ENCODE measurements at places on chromosomes 7 and 10. TPM values are rescaled to one million over a fixed set of nuclear protein-coding genes. Genes with fewer than 3 reads are reported as not detected.
A peak's percentile ranks its signal among the peaks of the same experiment; 100 is the strongest.

GRCh38 chr10:132036153-132036886, 29.4 kb upstream of the JAKMIP3 start:
- DNase-seq, result no peak

GRCh38 chr7:80040335-80040734, 94.3 kb upstream of the GNAI1 start:
- DNase-seq, result no peak

DNA sequence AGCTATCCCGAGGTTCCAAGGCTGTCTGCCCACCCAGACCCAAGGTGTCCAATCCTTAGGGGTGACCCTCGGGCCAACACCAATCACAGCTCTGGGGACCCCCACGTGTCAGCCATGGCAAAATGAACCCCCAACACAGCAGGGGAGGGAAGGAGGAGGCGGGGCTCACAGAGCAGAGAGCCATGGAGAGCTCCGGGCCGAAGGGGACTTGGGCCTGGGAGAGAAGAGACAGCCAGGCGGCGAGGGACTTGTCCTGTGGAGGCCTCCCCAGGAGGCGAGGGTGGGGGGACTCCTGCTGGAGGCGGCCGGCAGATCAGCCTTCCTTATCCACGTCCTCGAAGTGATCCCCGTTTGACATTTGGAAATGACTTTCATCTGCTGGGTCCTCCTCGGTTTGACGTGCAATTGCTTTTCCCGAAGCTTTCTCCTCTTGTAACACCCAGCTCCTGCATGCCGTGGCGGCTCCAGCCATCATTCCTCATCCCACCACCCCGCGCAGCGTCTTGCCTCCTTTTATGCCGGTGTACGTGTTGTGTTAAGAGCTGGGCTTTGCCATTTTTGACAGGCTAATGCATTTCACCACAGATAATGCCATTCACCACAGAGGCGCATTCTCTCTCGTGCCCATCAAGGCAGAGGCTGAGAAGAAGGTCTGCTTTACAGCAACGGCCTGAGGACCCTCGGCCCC, 337.4 kb downstream of the DNAJB6 start:
- DNase-seq, result no peak

DNA sequence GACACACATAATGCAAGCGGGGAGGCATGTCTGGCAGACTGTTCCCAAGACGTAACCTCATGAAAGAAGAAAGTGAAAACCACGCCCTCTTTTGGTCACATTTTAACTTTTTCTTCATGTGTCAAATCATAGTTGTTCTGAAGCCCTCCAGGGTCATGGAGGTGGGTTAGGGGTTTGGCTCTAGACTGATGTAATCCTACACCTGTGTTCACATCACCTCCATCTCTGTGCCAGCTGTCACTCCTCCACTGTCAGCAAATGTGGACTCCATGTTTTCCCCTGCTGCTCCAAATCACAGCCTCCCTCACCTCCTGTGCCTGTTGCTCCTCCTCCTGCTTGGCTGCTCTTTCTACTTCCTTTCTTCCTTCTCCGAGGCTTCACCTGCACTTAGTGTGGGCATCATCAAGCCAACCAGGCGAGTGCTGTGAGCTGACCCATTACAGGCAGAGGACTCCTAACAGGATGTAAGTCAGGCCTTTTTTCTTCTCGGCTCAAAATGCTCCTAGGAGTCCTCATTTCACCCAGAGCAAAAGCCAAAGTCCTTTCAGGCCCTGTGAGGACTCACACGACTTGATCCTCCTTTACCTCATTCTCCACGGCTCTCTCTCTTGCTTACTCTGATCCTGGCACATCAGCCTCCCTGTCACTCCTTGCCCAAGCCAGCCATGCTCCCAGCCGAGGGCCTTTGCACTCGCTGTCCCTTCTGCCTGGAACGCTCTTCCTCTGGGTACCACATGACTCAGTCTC, 66.4 kb upstream of the IFRD1 start:
- DNase-seq, result peak; percentile 22

DNA sequence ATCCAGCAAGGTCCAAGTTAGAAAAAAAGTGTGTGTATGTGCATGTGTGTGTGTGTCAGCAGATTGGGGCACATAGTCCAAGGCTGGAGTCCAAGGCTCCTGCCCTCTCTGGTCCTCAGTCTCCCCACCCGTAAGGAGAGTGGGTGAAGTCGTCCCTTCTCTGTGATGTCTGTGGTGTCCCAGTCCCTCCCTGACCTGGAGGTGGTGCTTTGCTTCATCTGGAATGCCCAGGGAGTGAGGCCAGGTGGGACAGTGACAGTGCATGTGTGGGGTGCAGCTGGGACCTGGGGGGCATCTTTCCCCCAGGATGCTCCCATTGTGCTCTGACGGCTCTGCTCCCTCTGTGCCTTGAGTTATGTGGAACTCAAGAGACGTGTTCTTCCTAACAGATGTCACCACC, 18.0 kb downstream of the AQP1 start:
- no peak for DNase-seq

DNA sequence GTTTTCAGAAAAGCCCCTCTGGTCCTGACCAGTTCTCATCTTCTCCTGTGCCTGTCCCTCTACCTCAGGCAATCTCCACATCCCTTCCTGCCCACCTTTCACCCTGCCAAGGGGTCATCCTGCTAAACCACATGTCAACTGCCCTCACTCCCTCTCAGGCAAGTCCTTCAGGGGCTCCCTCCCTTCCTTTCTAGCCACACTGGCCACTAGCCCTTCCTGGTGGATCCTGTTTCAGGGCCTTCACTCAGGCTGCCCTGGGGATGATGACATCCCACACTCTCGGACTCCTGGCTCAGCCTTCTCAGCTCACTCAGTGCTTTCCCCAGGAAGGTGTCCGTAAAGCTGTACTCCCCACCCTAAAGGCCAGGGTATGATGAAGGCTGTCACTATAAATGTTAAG, 13.4 kb downstream of the STEAP1B start:
- DNase-seq, result no peak

- DNase-seq, result no peak
Observed at GRCh38 chr7:53699215-53699837, 663.9 kb downstream of the POM121L12 start.

- DNase-seq, result peak; percentile 42
Observed at GRCh38 chr7:69739931-69740431, 141.7 kb downstream of the AUTS2 start.

GRCh38 chr7:93964262-93964661, 39.9 kb downstream of the BET1 start:
- no peak for DNase-seq

Gene ADCY1
- 0.72 TPM for total RNA-seq

Gene A1CF
- not detected for total RNA-seq

Gene PRPS1L1
- total RNA-seq, result not detected

Gene NUDT13
- 1.8 TPM for total RNA-seq

Gene TWIST1
- total RNA-seq, result 33.2 TPM

Gene ZNF783
- total RNA-seq, result 9.1 TPM

Gene TYW1B
- total RNA-seq, result 0.99 TPM

Data from fibroblast of the aortic adventitia (primary cell).